ENCODE measurements at places on chromosomes 3 and 15.

DNA sequence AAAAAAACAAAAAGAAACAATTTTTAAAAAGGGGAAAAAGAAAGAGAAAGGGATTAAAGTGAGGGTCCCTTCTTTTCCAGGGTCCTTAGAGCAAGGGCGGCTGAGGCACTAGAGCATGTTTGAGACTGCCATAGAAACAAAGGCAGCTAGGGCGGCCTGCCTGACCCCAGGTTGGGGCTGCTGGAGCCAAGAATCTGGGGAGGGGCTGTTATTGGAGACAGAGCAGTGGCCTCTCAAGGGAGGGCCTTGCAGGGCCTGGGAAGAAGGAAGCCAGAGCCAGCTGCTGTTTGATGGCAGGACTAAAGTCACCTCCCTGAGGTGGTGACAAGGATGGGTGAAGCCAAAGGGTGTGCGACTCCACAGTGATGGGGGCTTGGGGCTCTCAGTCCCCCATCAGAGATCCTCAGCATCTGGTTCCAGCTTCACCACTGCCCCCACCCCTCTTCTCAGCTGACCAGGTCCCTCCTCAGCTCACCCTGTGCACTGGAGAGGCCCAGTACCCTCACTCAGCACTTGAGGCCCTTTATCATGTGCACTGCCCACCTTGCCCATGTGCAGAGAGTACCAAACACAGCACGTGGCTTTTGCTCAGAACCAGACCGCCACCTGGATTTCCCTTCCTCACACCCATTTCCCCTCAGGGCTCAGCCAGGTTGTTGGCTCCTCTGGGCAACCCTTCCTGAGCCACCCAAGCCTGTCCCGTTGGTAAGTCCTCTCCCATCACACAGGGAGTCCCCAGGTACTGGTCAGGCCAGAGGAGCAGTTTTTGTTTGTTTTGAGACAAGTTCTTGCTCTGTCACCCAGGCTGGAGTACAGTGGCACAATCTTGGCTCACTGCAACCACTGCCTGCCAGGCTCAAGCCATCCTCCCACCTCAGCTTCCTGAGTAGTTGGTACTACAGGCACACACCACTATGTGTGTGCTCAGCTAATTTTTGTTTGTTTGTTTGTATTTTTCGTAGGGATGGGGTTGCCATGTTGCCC is 1.7 kb downstream of the TMEM89 start:
- no peak for DNase-seq

DNA sequence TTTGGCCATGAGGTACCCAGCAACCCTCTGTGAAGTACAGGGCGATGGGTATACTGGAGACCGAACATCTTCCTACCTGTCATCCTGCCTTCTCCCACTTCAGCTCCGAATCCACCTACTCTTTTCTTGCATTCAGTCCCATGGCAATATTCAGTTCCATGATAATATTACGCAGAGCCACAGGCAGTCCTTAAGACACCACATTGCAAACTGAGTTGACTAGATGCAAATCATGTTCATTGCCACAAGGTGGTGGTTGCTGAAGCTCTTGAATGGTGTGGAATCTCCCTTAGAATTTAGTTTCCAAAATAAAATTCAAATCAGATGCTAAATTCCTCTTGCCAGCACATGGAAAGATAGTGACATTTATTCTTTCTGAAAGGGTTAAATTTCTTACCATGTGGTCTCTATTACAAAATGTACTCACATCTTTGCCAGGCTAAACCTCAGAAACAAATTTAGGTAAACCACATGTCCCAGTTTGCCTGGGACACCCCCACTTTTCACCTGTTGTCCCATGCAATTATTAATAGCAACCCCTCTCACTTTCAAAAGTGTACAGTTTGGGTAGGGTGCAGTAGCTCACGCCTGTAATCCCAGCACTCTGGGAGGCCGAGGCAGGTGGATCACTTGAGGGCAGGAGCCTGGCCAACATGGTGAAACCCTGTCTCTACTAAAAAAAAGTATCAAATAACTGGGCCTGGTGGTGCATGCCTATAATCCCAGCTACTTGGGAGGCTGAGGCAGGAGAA is 1.7 kb upstream of the NME9 start:
- DNase-seq: no peak

DNA sequence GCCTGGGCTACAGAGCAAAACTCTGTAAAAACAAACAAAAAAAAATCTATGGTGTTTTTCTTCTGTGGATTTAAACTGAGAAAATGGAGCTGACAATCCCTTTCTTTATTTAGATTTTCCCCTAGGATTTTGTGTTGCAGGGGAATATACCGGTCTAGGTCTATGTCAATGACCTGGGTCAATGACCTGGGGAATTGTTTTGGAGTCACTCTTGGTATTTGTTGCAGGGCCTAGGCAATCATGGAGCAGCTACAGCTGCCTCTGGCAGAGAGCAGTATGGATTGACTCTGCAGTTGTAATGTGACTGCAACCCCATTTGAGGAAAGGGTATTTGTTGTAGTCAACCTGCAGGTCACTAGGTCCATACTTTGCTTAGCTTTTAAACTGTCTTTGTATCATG is 37.6 kb upstream of the SLC7A14 start:
- peak; percentile 16 for DNase-seq

DNA sequence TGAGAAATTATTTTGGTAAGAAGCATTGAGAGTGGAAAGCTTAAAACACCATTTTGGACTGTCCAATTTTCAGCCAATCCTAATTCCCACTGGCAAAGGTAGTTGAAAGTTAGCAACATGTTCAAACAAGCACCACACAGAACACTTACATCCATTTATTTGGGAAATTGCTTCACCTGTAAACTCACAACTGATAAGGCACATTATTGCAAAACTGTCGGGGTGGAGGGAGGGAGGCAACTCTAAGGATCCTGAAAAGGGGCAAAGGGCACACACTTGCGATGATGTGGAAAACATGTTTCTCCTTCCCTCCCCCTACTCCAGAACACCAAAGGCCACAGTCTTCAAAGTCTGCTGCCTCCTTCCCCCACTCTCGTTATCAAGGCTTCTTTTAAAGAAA is 9.4 kb downstream of the TMEM41A start:
- no peak for DNase-seq

GRCh38 chr3:134937256-134938028 is 142.4 kb downstream of the EPHB1 start:
- DNase-seq: no peak

DNA sequence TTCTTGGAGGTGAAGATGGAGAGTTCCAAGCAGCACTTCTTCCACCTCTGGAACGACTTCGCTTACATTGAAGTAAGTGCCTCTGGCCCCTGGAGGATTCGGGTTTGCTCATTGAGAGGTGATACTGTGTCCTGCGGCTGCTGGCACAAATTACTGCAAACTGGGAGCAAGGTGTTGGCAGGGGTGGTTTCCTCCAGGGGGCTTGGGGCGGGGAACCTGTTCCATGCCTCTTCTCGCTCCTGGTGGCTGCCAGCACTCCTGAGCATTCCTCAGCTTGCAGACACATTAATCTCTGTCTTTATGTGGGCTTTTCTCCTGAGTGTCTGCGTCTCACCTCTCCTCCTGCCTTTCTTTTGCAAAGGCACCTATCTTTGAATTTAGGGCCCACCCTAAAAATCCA is 47.4 kb downstream of the MESD start:
- DNase-seq: no peak

GRCh38 chr15:87623832-87624231 is 632.7 kb downstream of the NTRK3 start:
- DNase-seq: no peak

DNA sequence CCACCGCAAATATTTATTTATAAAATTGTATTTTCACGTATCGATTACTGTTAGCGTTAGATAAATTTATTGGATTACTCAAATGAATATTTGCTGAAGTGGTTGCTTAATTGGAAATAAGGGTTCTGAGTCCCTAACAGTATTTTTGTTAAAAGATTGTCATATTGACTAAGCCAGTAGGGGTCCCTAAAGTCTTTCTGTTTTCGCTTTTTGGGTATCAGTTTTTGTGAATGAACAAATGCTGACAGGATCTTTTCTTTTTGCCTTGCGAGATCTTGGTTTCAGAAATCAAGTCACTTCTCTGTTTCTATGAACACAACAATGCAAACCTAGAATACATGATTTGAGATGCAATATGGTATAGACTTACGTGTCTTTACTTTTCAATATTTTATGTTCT is 7.1 kb downstream of the RAD51 start:
- no peak for DNase-seq

GRCh38 chr3:22269831-22270230 is 518.8 kb upstream of the ZNF385D start:
- DNase-seq: no peak

DNA sequence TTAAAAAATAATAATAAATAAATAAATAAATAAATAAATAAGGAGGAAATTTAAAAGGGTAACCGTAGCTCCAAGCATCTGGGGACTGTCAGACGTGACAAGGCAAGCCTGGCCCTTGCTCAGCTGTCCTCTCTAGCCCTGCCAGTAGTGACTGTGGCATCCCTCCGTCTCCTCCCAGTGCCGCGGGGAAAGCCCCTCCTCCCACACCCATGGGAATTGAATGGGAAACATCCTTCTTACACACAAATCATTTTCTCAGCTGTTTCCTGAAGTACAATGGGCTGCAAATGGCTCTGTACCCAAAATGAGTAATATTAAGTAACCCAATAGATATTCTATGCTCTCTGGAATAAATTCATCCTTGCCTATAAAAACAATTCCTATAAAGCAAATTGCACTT is 101.6 kb upstream of the RAD18 start:
- DNase-seq: no peak

DNA sequence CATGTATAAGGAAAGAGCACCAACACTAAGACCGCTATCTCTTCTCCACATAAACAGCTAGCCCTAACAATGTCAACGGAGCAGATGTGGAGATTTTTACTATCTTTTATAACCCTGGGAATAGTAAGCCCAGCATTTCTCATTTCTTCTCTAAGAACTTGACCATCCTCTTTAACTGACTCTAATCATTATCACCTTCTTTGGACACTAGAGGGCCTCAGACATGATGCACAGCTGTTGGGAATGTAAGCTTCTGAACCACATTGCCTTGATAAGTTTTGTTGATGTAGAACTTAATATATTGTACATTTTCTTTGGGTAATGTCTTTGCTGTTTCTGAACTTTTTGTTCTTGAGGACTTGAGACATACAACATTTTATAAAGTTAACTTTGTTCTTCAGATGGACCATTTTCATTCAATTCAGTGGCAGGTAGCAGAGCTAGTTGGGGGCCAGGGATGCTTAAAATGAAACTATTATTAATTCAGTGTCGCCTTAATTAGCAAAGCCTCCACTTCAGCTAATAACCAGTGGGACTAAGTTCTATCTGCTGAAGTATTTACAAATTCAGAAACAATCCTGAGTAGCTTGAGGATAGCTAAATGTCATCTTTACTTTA is 9.6 kb upstream of the TAGLN3 start:
- no peak for DNase-seq
